ENCODE measurements at places on chromosomes 11 and 22.
A peak's percentile ranks its signal among the peaks of the same experiment; 100 is the strongest.

GRCh38 chr22:33735978-33736377 is 184.3 kb downstream of the LARGE1 start:
- DNase-seq, result no peak

DNA sequence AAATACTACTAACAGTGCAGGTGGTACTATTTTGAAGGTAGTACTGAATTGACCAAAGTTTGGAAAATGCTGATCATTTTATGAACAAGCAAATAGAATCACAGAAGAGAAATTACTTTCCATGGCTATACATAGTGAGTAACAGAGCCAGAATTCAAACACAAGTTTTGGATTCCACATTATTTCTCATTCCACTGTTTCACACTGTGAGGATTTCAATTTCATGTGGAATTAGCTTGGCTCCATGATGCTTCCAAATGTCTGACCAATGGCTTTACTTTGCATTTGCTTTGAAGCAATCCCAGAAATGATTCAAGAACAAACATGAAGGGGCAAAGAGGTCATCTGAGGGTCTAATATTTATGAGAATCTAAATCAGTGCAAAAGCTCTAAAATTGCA is 98.1 kb downstream of the BBOX1 start:
- no peak for DNase-seq

- DNase-seq, result no peak
Measured at GRCh38 chr22:46039535-46039934, 62.6 kb upstream of the WNT7B start.

- DNase-seq, result no peak
Measured at GRCh38 chr11:3837793-3838192, 3.0 kb downstream of the RHOG start.

DNA sequence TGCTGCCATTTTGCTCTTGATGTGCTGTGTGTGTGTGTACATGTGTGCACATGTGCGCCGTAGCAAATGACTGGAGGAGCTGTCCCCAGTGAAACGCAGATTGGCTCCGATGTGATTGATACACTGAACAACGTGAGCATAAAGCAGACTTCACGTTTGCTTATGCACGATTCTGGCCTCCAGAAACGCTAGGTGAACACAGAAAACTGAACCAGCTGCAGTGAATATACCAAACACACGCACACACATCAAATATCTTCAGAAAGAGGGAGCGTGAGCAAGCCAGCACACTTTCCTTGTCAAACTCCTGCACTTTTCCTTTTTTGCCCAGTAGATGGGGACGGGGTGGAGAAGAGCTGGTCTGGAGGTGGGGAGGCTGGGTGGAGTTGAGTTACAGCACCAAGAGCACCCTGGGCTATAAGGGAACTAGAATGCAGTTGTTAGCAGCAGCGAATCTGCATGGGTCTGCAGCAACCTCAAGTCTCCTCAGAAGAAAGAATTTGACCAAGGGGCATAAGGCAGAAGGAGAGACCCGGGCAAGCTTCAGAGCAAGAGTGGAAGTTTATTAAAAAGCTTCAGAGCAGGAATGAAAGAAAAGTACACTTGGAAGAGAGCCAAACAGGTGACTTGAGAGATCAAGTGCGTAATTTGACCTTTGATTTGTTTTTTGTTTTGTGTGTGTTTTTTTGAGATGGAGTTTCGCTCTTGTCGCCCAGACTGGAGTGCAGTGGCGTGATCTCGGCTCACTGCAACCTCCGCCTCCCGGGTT is 77.8 kb upstream of the CADM1 start:
- no peak for DNase-seq

DNA sequence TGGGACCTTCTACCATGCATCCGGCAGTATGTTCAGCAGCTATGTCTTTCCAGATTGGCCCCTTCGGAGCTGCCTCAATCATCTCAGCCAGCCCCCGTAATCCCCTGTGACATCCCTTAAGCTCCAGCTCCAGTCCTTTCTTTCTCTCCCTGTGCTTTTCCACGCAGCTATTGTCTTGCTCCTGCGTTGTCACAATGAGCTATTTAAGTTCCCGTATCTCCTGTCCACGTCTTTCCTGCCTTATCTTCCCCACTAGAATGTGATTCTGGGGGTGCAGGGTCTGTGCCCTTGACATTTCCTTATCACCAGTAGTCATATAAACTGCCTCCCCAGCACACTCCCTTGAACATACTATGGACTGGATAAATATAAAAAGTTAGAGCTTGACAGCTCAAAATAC is 5.1 kb upstream of the ETS1 start:
- no peak for DNase-seq

GRCh38 chr11:57800444-57801182 is 39.0 kb downstream of the CTNND1 start:
- DNase-seq, result peak; percentile 45

- no peak for DNase-seq
Measured at GRCh38 chr11:27623945-27624523, 76.2 kb downstream of the BDNF start.

DNA sequence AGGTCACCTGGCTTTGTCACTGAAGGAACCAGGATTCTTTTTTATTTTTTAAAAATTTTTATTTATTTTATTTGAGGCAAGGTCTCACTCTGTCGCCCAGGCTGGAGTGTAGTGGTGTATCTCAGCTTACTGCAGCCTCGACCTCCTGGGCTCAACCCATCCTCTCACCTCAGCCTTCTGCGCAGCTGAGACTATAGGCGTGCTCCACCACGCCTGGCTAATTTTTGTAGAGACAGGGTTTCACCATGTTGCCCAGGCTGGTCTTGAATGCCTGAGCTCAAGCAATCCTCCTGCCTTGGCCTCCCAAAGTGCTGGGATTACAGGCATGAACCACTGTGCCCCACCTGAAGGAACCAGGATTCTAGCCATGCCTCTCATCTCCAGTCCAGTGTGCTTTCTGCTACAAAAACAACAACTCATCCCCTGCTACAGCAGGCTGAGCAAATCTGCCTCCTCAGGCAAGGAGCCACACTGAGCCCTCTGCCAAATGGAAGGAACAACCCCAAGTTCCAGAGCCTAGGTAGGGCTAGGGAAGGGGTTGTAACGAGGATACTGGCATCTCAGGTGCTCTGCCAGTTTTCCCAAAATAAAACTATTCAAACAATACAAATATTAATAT is 2.6 kb upstream of the PEX26 start:
- DNase-seq, result no peak

- DNase-seq, result no peak
Measured at GRCh38 chr11:105456950-105457349, 152.9 kb upstream of the GRIA4 start.

Data from H54 (cell line).